ENCODE measurements at places on chromosomes 5 and 9.

GRCh38 chr9:70262948-70263347, 4.2 kb downstream of the SMC5 start:
- no peak for DNase-seq

DNA sequence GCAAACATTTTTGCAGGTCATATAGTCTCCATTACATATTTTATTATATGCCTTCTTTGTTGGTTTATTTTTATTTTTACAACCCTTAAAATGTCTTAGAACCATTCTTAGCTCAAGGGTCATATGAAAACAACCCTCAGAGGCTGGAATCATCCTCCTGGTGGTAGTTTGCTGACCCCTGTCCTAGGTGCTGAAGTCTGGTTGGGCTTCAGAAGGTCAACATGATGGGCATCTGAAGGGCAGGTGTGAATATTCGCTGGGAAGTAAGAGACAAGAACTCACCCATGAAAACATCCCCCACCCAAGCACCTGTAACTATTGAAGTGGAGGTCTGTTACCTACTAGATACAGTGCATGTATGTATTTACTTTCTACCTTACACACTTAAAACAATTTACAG, 75.4 kb downstream of the OSMR start:
- no peak for DNase-seq

GRCh38 chr5:86838083-86838482, 220.3 kb downstream of the COX7C start:
- DNase-seq = no peak

- DNase-seq = no peak
Observed at GRCh38 chr5:78634634-78635033, 13.9 kb downstream of the LHFPL2 start.

GRCh38 chr9:89661391-89661949, 56.7 kb downstream of the GADD45G start:
- peak; percentile 51 for DNase-seq

- no peak for DNase-seq
Observed at GRCh38 chr9:109403116-109403515, 82.3 kb upstream of the EPB41L4B start.

GRCh38 chr9:130583271-130583670, 3.9 kb downstream of the FUBP3 start:
- no peak for DNase-seq

- no peak for DNase-seq
Observed at GRCh38 chr9:15253786-15254185, 53.2 kb downstream of the TTC39B start.

- DNase-seq = peak; percentile 60
Observed at GRCh38 chr5:143398451-143399237, 4.8 kb downstream of the NR3C1 start.

- DNase-seq = peak; percentile 67
Observed at GRCh38 chr5:132962429-132963021, 909 bp downstream of the AFF4 start.

DNA sequence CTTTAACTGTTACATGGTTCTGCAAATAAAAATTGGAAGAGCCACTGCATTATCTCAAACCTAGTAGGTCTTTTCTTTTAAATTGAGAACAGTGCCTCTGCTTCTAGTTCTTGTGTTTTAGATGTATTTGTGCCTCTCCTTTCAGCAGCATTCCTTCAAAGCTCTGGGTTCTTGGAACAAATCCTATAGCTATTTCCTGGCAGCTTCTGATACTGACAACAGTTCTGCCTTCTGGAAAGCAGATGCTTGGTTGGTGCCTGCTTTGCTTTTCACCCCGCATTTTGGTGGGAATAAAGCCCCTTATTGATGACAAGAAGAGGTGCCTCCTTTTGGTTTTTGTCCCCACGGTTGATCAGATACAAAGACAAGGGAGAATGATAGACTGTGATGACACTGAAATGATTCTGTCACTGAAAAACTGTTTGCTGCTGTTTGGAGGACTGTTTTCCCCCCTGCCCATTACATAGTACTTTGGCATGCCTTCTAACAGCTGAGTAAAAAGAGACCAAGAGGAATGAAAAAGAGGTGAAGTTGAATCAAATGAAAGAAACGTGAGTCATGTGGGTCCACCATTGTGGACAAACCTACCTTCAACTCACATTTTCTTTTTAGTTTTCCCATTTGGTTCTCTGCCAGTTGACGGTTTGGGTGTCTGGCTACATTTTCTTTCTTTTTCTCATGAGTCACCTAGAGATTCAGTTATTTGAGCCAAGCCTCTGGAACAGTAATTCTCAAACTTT, 5.6 kb downstream of the PTCD2 start:
- no peak for DNase-seq

DNA sequence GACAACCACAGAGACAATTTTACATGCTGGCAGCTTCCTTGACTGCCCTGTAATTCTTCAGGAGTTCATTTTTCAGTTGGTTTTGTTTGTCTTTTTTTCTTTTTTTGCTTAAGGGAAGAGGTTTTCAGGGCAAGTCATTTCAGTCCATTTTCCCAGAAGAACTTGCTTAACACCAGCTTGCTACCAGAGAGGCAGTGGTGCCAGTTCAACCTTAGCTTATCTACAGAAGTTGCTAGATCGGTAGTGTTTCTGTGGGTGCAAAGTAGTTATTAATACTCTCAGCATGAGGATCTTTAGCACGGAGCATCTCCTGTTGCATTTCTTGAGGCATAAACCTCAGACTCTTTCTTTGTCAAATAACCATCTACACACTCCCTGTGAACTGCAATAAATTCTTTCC, 1.1 kb downstream of the SPEF2 start:
- no peak for DNase-seq

DNA sequence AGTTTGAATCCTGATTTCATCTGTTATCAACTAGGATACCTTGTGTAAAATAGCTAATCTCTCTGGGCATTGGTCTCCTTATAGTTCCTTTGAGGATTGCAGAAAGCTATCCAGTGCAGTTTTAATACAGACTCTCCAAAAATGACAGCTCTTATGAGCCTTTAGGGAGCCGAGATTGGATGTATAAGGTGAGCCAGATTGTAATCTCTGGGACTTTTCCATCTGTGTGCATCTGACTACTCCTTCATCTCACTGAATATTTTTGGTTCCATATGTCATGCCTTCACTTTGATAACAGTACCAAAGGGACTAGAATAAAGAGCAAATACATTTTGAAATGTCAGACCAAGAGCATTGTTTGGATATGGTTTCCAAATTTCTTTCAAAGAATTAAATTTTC, 367.2 kb downstream of the TMEM232 start:
- DNase-seq = no peak

- DNase-seq = no peak
Observed at GRCh38 chr5:107058235-107058634, 612.5 kb downstream of the EFNA5 start.

DNA sequence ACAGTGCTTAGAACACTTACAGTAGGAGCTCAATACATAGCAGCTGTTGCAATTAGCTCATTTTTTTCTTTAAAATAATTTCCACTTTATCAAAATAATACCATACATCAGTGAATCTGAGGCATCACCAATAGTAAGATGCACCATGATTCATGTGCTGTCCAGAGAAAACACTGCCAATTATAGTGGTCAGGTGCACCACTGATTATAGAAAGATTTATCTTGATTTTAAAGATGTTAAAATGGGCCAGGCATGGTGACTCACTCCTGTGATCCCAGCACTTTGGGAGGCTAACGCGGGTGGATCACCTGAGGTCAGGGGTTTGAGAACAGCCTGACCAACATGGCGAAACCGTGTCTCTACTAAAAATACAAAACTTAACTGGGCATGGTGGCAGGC, 39.4 kb downstream of the NAIF1 start:
- DNase-seq = no peak

DNA sequence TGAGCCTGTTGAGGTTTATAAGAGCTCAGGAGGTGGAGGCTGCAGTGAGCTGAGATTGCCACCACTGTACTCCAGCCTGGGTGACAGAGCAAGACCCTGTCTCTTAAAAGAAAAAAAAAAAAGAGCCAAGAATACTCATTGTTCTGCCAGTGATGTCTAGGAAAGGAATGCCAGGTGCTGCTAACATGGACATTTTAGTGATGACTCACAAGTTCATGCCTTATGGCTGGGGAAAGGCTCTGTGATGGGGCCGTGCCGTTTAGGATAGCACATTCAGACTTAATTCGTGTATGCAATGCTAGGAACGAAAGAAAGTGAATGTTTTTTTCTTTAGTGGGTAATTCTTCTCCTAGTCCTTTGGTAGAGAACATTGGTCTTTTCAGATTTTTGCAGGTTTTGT, 134.2 kb downstream of the ARHGAP26 start:
- no peak for DNase-seq

DNA sequence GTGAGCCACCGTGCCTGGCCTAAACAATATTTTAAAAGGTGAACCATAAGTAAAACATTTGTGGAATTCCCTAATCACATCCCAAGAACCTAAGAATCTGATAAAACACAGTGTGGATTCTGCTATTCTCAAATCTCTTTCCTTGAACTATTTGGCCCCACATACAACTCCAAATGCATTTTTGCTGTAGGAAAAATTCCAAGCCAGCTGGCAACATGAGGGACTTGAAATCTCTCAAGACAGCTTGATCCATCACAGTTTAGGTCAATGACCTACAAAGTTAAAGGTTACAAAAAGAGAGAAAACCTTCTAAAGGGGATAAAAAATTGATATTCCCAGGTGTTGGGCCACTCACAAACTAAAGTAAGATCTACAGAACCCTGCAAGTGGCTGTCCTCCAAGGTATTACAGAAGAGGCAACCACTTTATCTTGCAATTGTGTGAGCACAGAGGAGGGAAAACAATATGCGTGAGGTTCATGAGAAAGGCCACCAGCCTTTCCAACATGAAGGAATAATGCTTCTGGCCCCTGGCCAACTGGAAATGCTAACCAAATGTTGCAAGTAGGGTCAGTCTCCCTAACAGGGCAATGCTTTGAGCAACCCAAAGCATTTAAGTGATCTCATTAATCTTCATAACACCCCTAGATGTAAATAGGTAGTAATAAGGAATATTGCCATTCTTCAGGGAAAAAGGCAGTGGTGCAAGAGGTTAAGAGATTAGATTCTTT, 221.4 kb downstream of the SEMA5A start:
- DNase-seq = no peak

GRCh38 chr5:156824800-156825199, 25.3 kb upstream of the PPP1R2B start:
- peak; percentile 57 for DNase-seq

DNA sequence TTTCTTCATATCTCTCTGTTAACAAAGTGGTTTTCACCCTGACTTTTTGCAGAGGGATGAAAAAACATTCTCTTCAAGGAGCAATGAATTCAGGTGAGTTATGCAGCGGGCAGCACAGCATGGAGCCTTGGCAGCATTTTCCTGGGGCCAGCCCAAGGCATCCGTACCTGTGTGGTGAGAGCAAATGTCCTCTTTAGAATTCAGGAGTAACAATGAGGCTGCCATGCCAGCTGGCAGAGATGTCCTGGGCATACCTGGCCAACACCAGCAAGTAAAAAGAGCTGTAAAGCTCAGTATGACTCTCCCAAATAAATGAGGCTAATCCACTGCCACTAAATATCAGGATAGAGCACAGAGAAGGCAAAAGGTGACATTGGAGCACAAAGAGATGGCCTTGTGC, 277.6 kb upstream of the TRPC7 start:
- no peak for DNase-seq

- DNase-seq = no peak
Observed at GRCh38 chr5:135303582-135304173, 95.4 kb downstream of the MACROH2A1 start.

DNA sequence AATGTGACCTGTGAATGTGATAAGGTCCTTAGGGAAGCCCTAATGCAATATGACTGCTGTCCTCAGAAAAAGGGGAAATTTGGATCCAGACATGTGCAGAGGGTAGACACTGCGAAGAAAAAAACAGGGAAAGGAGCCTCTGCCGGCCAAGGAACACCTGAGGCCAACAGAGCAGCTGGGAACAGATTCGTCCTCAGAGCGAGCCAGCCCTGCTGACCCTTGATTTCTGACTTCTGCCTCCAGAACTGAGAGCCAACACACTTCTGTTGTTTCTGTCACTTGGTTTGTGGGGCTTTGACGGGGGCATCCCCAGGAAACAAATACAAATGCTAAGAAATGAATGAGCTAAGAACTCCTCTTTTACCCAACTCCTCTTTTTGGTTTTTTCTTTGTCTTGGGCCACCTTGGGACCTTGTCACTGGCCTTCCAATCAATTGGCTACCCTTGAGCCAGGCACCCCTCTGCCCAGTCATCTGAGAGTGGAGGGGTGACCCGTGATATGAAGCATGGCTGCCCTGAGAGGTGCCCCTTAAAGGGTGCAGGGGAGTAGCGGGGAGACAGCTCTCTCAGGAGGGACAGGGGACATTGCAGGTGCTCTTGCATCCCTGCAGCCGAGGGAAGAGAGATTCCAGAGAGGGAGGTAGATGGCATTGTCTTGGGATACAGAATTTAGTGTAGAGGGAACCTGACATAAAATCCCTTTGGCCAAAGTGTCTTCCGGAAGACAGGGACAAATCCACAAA, 16.9 kb downstream of the TMOD1 start:
- no peak for DNase-seq

DNA sequence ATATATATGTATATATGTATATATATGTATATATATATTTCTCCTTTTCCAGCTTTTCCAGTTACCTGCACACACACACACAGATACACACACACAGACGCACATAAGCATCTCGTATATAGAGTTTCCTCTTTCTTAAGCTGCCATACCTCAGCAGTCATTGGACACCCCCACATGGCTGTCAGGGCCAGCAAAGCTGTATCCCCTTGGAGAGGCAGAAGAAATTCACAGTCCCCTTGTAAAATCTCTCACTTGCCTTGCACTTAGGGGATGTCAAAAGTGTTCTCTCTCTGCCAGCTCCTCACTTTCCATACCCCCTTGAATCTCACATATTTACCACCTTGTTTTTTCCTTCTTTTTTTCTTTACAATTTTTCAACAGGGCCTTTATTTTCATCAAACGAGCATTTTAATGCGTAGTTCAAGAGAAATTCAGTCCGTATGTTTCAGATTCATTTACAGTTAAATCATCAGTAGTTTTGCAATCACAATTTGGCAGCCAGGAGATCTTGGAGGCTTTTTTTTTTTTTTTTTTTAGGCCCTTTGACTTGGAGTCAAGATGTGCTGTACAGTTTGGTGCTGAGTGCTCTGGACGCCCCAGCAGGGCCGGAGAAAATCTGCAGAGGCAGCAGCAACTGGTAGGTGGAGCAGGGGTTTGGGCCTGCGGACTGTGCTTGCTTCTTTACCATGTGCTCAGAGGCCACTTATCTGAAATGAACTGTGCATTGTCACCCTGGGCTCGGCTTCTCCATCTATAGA, 244.9 kb upstream of the KLF4 start:
- no peak for DNase-seq

DNA sequence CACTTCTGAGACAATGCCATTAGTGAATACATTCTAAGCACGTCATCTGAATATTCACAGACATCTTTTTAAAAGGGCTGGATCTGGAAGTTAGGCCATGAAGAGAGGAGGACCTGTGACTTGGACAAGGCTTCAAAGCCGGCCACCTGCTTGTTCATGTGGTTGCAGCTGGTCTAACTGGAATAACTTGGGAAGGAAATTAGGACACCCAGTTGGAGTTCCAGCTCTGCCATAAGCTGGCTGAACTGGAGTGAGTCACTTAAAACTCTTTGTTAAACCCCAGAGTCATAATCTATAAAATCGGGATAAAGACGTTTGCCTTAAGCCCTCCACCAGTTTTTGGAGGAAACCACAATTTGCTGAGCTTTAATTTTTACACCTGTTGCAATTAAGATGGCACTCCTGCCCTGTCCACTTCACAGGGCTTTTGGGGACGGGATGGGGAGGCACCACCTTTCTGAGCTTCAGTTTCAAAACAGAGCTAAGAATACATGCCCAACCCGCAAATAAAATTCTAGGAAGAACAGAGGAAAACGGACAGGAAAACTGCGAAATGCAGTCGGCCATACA, 536 bp upstream of the STX17 start:
- DNase-seq = no peak

- no peak for DNase-seq
Observed at GRCh38 chr5:133483406-133484090, 128.8 kb downstream of the FSTL4 start.

All from globus pallidus (tissue), 1 donor.